Stimulated activated CD8-positive, alpha-beta memory T cell treated with anti-CD3 and anti-CD28 coated beads, Interleukin-2, amount 100 ng/mL, for 48 hours (primary cell): ENCODE measurements at places on chromosomes 11 and 22.
A peak's percentile ranks its signal among the peaks of the same experiment; 100 is the strongest.

DNA sequence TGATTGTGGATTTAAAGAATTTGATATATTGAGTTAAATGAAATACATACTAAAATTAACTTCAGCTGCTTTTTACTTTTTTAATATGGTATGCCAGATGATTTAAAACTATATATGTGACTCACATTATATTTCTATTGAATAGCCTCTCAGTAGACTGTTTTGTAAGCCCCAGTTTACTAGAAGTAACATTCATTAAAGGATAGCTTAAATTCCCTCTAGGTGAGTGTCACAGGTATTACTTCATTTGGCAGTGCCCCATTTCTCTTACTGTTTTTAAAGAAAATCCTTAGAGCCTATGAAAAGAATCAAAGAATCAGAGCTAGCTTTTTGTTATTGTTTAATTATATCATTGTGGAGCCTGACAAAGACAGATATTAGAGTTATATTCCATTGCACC lies 48.6 kb downstream of the ZC3H12C start:
- DNase-seq = no peak

DNA sequence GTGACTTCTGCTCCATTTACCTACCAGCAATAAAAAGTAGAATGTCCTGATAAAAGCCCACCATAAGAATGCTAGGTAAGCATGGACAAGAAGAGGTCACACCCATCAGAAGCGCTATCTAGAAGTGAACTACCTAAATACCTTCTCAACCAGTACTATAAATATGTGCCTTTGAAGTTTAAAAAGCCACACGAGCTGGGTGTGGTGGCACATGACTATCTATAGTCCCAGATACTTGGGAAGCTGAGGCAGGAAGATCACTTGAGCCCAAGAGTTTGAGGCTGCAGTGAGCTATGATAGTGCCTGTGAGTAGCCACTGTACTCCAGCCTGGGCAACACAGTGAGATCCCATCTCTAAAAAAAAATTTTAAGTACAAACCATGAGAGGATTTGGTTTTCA lies 66.7 kb downstream of the PACSIN2 start:
- DNase-seq = no peak

- DNase-seq = peak; percentile 58
Observed at GRCh38 chr11:61679893-61680621, at the start of gene DAGLA. TSS of gene DAGLA (plus strand) at chr11:61680391. CDS start at chr11:61720156, 39,765 bp downstream.

- no peak for DNase-seq
Observed at GRCh38 chr11:13073119-13073981, 64.2 kb downstream of the RASSF10 start.

DNA sequence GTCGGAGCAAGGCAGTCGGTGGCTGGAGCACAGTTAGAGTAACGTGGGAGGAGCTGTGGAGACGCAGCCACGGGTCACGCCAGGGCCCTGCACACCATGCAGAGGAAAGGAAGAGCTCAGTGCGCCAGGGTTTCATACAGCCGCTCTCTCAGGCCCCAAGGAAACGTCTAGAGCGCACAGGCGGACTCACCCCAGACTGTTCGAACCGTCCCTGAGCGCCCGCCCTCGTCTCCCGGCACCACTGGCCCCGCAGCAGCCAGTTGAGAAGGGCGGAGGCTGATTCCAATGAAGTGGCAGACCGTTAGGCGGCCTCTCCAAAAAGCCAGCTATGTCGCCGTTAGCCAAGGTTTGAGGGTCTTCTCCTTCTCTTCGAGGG lies 483 bp upstream of the HYLS1 start:
- DNase-seq = no peak

DNA sequence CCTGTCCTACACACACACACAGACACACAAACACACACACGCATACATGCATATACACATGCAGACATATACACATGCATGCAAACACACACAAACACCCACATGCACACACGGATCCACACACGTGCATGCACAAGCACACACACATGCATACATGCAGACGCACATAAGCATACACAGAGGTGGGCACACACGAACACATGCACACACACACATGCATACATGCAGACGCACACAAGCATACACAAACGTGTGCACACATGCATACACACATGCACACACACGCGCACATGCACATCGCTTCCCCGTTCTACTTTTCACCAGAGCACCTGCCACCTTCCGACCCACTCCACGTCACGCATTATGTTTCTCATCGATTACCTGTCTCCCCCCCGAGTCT lies 13.2 kb downstream of the PHF21B start:
- DNase-seq = no peak

GRCh38 chr11:61325649-61326414 lies 7.1 kb downstream of the DDB1 start:
- no peak for DNase-seq

- no peak for DNase-seq
Observed at GRCh38 chr11:108944471-108945178, 279.8 kb downstream of the DDX10 start.

GRCh38 chr11:69301081-69301454 lies 7.1 kb downstream of the MYEOV start:
- DNase-seq = no peak

DNA sequence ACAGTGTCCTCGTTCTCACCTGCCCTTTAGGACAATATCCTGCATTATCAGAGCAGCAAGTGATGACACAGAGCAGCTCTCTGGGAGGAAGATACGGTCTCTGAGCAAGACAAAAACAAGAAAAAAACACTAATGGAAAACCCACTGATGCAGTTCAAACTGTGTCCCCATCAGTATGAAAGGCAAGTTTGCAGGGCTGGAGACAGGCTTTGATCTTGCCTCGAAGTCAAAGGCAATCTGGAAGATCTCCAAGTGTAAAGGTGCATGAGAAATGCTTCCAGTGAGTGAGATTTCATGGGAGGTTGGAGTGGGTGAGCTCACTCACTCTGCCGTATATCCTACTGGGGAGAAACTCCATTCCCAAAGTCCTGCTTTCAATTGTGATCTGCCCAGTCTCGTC lies 157.5 kb downstream of the KIRREL3 start:
- DNase-seq = no peak

DNA sequence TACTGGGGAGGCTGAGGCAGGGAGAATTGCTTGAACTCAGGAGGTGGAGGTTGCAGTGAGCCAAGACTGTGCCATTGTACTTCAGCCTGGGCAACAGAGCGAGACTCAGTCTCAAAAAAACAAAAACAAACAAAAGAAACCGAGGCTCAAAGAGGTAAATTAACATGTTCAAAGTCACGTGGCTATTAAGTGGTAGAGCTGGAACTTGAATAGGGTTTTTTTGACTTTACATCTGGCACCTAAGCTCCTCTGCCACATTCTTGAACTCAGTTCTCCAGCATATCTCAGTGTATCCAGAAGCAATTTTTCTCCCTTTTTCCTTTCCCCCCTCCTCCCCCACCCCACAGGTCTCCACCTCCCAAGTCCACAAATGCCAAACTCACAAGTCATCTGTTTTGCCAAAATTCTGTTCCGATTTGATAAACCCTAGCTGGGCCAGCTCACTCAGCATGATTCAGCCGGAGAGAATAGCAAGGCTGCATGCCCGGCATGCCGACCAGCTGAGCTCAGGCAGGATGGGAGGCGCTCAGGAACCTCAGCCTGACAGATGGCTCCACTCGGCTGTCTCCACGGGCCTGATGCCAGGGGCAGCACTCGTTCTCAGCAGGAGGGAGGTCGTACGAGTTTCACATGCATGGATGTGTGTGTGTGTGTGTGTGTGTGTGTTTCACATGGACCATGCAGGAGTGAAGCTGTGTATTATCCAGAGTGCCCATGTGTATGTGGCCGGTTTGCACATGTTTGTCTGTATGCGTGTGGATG lies 63.2 kb upstream of the RRAS2 start:
- no peak for DNase-seq

DNA sequence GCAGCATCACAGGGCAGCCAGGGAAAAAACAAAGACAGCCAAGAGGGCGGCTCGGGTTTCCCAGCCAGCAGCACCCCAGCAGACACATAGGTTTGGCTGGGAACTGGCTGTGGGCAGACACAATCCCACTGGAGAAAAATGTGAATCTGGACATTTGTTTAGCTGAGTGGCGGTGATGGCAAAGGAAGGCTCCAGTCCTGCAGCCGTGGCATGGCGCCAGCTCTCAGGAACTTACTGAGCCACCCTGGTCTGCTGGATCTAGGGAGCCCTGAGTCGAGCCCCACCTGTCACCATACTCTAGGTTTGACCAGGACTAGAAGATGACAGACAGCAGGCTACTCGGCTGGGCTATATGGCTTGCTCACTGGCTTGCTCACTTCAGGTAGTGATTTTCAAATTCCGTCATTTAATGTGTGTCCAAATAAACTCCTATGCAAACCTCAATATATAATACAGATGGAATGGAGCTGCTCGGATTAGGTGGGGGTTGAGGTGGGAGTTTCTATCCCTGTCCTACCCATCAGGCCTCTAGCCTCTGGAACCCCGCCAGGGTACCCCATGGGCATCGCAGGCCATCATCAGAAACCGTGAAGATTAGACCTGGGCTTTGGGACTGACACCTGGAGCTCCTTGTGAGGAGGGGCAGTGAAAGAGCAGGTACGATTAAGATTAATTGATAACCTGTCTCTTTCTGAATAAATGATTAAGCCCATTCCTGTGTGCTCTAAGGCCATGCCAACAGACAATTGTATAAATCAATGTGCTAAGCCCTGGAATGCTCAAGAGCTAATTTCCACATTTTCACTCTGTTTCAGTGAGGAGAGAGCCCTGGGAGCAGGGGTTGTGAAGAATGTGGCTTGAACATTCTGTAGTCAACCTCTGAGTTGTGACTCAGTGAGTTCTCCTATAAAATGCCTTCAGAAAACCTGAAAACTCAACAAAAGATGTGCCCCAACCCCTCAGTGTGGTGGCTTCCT lies 42.5 kb downstream of the GALNT18 start:
- DNase-seq = no peak

- no peak for DNase-seq
Observed at GRCh38 chr11:64876835-64877341, 1.5 kb downstream of the EHD1 start.

GRCh38 chr11:73566977-73567755 lies 30.7 kb downstream of the FAM168A start:
- DNase-seq = no peak

GRCh38 chr11:61700212-61700611 lies 20.0 kb downstream of the DAGLA start:
- DNase-seq = no peak

DNA sequence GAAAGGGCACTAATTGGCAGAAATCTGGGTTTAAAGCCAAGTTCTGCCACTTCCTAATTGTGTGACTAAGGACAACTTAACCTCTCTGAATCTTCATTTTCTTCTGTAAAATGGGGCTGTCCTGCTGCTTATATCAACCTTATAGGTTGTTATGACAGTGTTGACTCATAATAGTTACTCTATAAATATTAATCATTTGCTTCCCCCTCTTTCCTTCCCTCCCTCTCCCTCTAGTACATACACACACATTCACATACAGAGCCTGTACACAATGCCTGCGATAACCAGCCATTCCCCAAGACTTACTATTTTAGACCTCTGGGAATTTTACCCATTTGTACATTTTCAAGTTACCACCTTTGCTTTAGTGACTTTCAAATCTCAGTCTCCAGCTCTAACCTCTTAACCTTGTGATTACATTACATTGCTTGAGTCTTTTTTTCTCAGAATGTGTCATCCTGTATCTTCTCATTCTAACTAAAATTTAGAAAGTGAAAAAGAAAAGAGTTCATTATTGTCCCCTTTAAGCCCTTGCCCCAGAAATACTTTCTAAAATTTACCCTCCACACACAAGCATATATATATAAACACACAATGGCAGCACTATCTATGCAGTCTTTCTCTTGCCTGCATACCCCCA lies 31.9 kb downstream of the GDPD4 start:
- DNase-seq = no peak
